ENCODE measurements at places on chromosomes 16 and 17.

- no peak for DNase-seq
Observed at GRCh38 chr17:78416791-78417530, 38.5 kb downstream of the PGS1 start.

DNA sequence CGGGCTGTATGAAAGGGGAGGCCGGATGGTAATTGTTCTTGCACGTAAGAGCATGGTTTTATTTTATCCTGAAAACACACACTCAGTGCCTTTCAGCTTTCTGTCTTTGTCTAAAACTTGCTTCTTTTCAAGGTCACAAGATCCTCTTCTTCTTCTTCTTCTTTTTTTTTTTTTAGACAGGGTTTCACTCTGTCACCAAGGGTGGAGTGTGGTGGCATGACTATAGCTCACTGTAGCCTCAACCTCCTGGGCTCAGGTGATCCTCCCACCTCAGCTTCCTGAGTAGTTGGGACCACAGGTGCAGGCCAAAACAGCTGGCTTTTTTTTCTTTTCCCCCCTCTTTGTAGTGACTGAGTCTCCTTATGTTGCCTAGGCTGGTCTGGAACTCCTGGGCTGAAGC, 15.9 kb upstream of the ZNF629 start:
- DNase-seq = no peak

- DNase-seq = peak; percentile 59
Observed at GRCh38 chr17:58513267-58513964, 1.0 kb downstream of the MTMR4 start.

DNA sequence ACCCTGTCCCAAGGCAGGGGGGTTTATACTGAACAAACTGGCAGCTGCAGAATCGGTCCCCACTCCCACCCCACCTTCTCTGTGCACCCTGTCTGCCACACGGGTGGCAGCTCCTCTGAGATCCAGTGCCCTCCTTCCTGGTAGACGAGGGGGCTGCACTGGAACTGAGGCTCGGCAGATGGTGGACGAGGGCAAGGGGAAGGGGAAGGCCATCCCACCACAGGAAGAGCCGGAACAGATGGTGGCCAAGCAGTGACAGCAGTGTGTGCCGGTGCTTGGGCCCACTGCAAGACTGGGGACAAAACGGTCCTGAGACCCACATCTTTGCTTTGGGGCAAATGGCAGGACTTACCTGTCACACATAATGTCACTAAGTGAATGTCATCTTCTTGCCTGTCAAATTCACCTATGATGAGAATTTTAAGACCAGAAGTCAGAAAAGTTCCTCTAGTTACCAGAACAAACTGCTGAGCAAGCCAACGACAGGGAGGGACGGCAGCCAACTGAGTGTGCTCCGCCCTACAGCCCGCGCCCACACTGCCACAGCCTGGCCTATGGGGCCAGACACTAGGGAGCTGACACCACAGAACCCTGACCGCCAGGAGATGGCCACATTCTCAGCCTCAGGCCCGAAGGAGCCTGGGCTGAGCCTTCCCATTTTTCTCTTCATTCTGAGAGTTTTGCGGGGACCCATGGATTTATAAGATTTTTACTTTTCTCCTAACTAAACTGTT, 14.4 kb downstream of the NTAN1 start:
- no peak for DNase-seq

GRCh38 chr17:43701318-43701743, 39.6 kb upstream of the MEOX1 start:
- no peak for DNase-seq

- DNase-seq = no peak
Observed at GRCh38 chr17:30375661-30376060, 3.1 kb upstream of the CPD start.

- DNase-seq = no peak
Observed at GRCh38 chr17:80465327-80465974, 11.0 kb downstream of the NPTX1 start.

- no peak for DNase-seq
Observed at GRCh38 chr17:65978871-65979270, 213.1 kb downstream of the CEP112 start.

DNA sequence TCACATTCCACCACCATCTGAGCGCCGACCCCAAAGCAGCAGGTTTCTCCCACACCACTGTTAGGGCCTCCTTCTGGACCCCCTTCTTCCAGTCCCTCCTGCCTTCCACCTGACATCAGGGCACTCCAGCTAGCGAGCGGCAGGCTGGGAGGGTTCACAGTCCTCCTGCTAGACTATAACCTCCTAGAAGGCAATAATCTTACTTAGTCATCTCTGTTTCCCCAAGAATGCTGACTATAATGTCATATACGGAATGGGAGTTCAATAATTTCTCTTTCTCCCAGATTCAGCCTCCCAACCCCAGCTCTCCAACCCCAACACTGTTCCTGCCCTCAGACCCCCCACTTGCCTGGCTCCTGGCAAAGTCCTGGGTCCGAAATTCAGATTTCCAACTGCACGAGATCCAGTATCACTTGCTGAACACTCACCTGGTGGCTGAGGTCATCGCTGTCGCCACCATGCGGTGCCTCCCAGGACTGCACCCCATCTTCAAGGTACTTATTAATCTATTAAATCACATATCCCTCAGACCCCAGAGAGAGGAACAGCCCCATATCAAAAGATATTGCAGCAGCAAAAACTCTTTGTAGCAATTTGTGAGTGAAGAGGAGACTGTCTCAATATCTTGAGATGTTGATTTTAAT, 5.6 kb downstream of the ALOX12 start:
- DNase-seq = no peak

DNA sequence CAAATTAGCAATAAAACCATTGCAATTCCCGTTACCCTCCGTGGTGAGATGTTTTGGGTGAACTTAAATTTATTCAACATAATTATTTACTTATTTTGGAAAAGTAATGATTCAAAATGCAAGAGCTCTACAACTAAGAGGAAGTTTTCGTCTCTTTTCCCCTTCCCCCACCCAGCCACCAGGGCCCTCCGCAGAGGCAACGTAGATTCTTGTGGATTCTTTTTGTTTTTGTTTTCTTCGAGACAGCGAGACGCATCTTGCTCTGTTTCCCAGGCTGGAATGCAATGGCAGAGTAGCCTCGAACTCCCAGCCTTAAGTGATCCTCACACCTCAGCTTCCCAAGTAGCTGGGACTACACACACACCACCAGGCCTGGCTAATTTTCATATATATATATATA, 19.2 kb downstream of the CCDC40 start:
- no peak for DNase-seq

GRCh38 chr16:35533683-35534082, 2074.3 kb downstream of the TP53TG3F start:
- no peak for DNase-seq

DNA sequence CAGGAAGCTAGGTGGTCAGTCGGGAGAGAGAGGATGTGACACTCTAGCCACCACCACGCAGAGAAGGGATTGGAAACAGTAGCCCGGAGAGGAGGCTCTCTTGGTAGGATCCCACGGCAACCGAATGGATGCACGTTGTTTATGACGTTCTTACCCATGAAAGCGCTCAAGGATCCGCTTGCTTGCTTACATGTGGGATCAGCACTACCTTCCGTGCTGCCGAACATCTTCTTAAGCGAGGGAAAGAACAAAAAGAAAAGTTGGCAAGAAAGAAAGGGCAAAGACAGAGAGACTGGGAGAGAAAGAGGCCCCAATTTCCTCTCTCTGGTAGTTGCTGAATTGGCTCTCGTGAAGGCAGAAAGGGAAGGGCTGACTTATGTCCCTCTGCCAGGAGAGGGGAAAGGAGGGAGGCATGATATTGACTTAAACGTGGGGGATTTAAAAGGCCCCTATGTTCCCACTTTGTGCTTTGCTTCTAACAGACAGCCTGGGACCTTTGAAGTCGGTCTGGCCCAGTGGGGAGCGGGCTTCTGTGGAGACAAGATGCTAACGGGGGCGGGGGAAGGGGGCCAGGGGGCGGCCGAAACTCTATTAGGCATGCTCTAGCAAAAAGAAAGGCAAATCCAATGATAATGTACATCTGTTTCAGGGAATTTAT, 35.4 kb downstream of the SNX20 start:
- no peak for DNase-seq

DNA sequence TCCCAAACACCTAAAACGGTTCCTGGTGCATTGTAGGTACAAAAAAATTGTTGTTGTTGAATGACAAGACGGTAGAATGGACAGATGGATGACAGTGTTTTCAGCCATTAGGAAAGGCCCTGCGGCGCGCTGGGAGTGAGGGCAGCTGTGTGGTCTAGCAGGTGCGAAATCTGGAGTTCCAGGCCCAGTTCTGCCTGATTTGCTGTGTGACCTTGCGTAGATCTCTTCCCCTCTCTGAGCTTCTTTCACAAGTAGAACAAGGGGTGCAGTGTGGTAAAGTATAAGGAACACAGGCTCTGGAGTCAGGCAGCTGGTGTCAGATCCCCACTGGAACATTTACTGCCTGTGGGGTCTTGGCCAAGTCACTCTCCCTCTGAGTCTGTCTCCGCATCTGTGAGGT, 25.3 kb downstream of the SPNS2 start:
- DNase-seq = no peak

- DNase-seq = no peak
Observed at GRCh38 chr17:19249681-19250080, 12.5 kb downstream of the EPN2 start.

DNA sequence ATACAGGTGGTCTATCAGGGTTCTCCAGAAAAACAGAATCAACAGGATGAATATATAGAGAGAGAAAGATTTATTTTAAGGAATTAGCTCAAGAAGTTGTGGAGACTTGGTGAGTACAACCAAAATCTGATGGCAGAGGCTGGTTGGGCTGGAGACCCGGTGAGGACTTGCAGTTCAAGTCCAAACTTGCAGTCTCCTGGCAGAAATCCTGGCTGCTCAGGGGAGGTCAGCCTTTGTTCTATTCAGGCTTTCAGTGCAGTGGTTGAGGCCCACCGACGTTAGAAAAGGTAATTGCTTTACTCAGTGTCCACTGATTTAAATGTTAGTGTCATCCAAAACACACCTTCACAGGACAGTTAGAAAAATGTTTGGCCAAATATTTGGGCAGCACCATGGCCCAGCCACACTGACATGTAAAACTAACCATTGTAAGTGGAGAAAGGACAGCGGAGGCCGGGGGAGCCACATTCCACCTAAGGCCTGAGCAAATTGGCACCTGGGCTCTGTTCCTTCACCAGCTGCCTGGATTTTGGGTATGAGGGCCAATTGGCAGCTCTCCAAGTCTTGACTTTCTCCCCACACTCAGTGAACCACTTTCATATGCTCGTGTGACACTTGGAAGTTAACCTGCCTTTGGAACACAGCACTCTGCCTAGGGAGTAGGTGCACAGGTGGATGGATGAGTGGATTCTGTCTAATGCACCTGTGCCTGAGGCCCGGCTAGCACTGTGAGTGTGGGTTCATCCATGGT, 54.7 kb downstream of the CACNG5 start:
- DNase-seq = peak; percentile 63

GRCh38 chr16:1926271-1926670, 8.1 kb upstream of the HS3ST6 start:
- no peak for DNase-seq

GRCh38 chr17:35433075-35433894, 985 bp upstream of the SLFN12 start:
- no peak for DNase-seq

GRCh38 chr17:70323269-70323668, 153.9 kb downstream of the KCNJ2 start:
- no peak for DNase-seq

DNA sequence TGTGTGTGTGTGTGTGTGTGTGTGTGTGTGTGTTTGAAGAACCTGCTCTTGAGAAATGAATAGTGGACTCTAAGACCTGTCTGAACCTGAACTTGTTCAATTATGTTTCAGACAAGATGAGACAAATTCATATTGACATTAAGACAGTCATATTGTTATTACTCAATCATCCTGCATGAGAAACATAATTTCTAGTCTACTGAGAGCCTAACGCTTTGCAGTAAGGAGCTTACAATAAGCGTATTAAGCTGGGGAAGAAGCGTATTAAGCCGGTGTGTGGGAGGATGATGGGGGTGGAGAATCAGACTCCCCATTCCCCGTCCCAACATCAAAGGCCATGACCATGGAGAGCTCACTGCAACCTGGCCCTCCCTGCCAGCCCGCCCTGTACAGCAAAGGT, 22.4 kb upstream of the MNT start:
- DNase-seq = no peak

- no peak for DNase-seq
Observed at GRCh38 chr16:1277617-1278282, 21.9 kb downstream of the TPSD1 start.

DNA sequence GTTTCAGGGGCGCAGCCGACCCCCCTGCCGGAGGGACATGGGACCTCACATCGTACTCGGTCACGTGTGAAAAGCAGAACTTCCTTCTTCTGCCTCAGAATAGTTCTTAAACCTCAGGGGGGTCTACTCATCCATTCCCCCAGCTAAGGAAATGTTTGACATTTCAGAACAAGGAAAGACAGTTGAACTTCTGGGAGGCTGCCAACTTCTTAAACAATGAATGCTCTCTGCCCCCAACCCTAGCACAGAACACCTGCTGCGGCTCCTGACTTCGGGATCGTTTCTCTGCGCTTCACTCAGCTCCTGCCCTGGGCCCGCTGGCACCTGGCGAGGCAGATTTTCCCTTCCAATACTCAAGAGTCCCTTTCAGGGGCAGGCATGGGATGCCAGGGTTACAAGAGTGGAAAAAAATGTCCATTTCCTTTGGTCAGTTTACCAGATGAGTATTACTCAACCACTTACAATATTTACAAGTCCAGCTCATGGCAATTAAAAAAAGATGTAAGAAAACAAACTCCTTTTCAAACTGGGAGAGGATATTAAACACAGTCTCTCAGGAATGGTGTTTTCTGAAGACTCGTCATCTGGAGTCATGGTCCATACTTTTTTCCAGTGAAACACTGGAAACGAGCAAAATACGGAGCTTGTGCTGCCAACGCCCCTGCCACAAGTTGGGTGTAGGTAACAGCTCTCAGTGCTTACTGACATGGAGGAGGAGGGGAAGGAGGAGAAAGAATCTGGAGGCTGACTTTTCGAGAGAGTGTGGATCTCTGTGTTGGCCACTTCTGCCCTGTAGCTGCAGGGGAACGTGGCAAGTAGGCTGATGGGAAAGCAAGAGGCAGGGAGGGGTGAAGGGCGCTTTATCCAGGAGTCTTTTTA, 235.7 kb downstream of the NTN1 start:
- no peak for DNase-seq

DNA sequence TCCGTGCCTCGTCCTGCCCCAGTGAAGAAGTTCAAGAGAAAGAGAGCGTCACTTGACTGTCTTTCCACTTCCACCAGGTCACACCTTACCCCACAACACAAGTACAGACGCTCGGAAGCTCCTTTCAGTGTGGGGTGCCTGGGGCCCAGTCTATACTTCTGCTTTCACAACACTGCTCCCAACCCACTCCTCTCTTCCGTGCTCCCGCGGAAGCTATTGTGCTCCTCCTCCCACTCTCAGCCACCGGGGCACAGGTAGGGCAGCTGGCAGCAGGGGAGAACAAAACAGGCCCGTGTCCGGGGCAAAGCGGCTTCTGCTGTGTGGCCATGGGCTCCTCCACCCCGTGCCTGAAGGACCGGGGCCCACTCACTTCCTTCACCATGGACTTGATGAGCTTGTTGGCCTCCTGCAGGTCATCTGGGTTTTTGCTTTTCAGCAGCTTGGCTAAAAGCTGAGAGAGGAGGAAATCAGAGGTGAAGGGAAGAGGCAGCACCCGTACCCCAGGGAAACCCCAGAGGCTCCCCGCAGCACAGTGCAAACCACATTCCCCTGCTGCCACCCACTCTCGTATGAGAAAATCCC, 18.9 kb downstream of the GGA3 start:
- no peak for DNase-seq

- peak; percentile 29 for DNase-seq
Observed at GRCh38 chr17:18314059-18314730, 599 bp downstream of the TOP3A start.

GRCh38 chr17:79836972-79837887, 2.0 kb downstream of the CBX4 start:
- peak; percentile 81 for DNase-seq

- DNase-seq = peak; percentile 74
Observed at GRCh38 chr17:31824766-31825360, 34.2 kb downstream of the COPRS start.
